ENCODE measurements at places on chromosomes 2 and 18.
A peak's percentile ranks its signal among the peaks of the same experiment; 100 is the strongest.

GRCh38 chr2:5657231-5657630 lies 35.0 kb upstream of the SOX11 start:
- no peak for DNase-seq

GRCh38 chr2:118902266-118903028 lies 39.5 kb upstream of the MARCO start:
- no peak for DNase-seq

- no peak for DNase-seq
Observed at GRCh38 chr2:168198476-168199207, 48.8 kb downstream of the STK39 start.

GRCh38 chr2:48589170-48589767 lies 28.4 kb upstream of the GTF2A1L start:
- peak; percentile 38 for DNase-seq

DNA sequence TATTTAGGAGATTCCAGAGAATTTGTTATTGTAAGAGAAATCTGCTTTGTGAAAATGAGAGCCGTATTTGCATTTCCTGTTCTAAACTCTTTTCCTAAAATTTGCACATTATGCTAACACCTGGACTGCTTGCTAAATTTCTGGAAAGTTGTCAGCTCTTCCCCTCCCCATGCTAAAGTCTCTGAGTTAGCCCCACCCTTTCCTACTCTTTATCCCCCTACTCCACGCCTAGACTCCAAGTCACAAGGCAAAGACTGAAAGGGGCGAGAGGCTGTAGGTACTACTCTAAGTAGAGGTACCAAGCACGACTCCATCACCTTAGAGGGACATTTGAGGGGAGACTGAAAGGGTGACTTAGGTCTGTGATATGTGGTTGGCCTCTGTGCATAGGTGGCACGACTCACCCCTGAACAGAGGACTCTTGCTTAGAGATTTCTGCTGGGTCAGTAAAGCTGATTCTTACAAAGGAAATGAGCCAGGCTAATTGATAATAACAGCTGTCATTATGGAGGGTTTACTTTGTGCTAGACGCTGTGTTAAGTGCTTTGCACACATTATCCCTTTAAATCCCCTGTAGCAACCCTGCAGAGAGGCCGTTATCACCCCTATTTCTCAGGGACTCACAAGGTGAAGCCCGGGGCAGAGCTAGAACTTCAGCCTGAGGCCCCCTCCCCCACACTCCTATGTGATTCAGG lies 373.5 kb downstream of the EN1 start:
- no peak for DNase-seq

GRCh38 chr2:226554701-226555100 lies 244.9 kb downstream of the IRS1 start:
- no peak for DNase-seq

DNA sequence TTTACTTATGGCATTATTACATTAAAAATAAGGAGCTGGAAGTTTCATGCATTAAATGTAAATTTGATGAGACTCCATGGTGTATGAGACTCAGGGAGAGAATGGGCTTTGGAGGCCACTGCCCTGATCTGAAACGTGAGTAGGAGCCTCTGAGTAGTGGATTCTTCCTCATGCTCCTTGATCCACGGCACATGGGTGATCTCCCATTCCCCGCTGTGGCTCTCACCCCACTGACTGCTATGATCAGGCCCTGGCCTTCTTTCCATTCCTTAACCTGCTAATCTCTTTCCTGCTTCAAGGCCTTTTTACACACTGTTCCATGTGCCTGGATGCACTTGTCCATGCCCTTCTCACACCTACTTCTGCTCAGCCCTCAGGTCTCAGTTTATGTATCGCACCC lies 68.4 kb downstream of the SMAD7 start:
- no peak for DNase-seq

- DNase-seq: no peak
Observed at GRCh38 chr2:218878926-218879761, 1.5 kb upstream of the WNT10A start.

DNA sequence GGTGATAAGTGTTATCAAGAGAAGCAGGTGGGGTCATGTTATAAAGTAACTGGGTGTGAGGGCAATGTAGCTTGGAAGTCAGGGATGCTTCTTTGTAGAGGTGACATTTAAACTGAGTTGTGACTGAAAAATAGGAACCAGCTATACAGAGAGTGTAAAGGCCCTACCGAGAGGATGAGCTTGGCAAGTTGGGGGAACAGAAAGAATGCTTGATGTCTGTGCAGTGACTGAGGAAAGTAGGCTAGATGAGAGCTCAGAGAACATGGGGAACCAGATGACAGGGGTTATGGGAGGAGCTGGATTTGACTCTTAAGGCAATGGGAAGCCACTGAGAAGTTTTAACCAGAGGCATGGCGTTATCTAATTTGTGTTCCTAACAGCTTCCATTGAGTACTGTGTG lies 115.3 kb downstream of the DOCK10 start:
- no peak for DNase-seq

GRCh38 chr18:50306944-50307343 lies 19.5 kb upstream of the CXXC1 start:
- DNase-seq: peak; percentile 47

DNA sequence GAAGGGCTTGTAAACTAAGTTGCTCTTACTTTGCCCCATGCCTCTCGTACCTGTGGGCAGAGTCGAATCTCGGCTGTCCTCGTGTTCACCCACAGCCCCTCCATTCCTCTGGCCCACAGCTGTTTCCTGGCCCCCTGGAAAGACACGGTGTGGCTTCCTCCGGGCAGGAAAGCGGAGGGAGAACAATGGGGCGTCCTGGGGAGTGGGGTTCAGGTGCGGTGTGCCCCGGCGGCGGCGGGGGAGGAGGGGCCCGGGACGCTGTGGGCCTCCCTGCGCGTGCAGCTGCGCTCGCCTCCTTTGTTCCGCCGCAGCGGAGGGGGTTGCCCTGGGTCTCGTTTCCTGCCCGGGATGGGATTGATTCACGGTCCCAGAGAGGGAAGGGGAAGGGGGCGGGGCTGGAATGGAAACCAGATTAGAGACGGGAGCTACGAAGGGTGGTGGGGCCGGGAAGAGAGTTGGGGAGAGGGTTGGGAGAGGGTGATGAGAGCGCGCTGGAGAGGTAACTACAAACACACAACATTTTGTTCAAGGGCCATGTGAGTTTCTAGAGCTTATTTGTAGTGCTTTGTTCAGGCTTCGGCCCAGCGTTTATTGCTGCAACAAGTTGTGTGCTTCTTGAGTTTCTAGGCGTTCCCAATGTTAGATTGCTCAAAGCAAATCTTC lies 796 bp downstream of the MYO1B start:
- peak; percentile 70 for DNase-seq

GRCh38 chr2:135985826-135986393 lies 484 bp upstream of the DARS1 start:
- DNase-seq: no peak

GRCh38 chr2:43207553-43208300 lies 18.7 kb downstream of the ZFP36L2 start:
- no peak for DNase-seq

DNA sequence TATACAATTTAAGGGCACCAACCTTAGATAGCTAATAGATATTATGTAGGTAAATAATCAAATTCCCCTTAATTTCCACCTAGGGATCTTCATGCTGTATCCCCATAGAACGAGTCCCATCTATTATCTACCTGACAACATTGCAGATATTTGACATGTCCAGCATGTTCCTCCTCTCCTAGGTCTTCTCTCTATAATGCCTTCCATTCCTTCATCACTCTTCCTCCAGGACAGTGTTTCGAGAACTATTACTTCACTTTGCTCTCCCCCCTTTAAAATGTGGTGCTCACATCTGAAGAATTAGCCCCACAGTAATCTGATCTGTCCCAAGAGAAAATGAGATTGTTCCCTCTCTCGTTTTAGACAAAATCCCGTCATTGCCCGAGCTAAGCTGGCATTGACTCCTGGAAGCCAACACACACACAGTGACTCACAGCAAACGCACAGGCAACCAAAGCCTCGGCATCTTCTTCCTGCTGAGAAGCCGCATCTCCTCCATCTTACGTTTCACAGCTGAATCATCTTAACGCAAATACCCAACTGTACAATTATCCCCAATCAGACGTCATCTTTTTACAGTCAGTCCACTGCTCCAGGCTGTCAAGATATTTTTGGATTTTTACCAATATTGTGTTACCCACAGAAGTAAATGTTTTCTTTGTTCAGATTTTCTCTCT lies 162.9 kb upstream of the AGAP1 start:
- no peak for DNase-seq

GRCh38 chr2:8282858-8283252 lies 399.0 kb upstream of the ID2 start:
- no peak for DNase-seq

DNA sequence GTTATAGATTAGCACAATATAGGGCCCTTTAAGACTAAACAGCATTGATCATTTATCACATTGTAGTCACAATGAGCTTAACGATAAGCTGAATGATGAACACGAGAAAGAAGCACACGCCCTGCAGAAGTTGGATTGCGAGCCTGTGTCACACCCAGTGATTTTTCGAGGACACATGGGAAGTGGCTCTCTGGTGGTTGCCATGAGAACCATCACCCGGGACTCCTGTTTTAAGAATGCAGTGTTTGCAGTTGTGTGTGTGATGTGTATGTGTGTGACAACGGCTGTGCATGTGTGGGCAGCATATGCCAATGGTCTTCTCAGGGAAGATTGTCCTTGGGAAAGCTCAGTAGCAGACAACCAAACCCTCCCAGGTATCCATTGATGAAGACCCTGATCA lies 69.2 kb downstream of the PDCL3 start:
- DNase-seq: no peak

GRCh38 chr2:236577481-236578410 lies 8.1 kb downstream of the ACKR3 start:
- no peak for DNase-seq

DNA sequence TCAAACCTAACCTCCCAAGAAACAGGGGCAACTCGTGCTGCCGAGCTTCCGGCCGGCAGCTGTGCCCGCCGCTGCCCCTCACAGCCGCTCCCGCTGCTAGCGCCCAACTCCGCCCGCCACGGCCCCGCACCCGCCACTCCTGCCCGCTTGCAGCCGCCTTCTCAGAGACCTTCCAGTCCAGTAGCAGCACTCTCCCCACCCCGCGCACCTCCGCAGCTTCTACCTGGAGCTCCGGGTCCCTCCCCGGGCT lies 722 bp upstream of the C2orf15 start:
- no peak for DNase-seq

DNA sequence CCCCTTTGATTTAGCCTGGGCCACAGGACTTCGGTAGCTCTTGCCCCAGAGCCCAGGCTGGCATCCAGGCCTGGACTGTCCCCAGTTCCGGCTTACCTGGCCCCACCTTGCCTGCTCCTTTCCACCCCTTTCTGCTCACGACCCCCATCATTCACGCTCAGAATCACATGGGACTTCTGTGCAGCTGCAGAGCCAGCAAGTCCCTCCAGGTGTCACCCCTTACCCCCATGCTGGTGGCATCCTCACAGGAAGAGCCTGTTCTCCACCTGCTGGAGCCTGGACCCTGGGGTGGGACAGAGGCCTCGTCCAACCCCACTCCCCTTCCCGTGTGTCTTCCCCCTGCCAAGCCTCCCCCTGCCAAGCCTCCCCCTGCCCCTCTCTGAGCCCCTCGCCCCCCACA lies 7.9 kb upstream of the KCNIP3 start:
- no peak for DNase-seq

- DNase-seq: no peak
Observed at GRCh38 chr2:65834771-65835475, 402.5 kb upstream of the SPRED2 start.

DNA sequence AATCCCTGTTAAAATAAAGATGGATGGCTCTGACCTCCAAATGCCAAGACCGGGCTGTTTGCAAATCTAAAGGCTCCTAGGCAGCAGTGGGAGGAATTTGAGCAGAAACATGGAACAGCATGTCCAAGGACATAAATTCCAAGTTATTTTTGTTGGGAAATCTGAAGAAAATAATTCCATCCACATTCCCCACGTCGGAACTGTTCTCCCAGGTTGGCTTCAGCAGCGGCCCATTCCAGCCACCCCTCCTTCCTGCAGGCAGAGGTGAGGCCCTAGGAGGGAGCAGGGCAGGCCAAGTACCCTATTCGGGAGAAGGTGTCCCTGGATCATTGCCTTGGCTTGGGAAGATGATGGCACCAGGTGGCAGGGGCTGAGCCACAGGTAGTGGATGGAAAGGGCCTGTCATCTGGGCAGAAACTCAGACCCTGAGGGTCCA lies 117.1 kb downstream of the CAPN13 start:
- DNase-seq: no peak

- no peak for DNase-seq
Observed at GRCh38 chr2:168457190-168457895, 1.3 kb downstream of the CERS6 start.

GRCh38 chr2:224160917-224161316 lies 121.8 kb upstream of the SERPINE2 start:
- DNase-seq: no peak

GRCh38 chr18:45107425-45107824 lies 426.7 kb downstream of the SETBP1 start:
- DNase-seq: no peak

GRCh38 chr2:80529466-80530165 lies 225.1 kb upstream of the LRRTM1 start:
- DNase-seq: no peak

DNA sequence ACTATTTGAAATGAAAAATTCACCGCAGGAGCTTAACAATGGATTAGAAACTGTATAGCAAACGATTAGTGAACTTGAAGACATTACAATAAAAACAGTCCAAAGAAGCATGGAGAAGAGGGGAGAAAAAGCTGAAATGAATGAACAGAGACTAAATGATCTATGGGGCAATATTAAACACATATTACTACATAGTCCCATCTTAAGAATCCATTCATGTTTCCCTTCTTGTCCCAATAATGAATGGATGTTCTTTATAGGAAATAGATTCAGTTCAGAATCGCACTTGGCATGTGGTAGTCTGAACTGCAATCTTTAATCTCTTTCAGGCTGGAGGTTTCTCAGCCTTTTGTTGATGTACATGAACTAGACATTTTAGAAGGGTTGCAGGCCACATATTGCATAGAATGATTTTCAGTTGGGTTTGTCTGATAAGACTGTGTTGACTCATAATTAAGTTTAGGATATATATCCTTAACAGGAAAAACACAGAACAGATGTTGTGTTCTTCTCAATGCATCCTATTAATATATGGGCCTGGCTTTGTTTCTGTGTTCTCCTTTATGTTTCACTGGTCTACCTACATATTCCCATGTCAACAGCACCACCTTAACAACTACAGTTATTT lies 27.9 kb downstream of the CCDC88A start:
- no peak for DNase-seq

- DNase-seq: no peak
Observed at GRCh38 chr2:143083636-143084035, 45.6 kb upstream of the ARHGAP15 start.

- no peak for DNase-seq
Observed at GRCh38 chr18:55706898-55707297, 118.9 kb upstream of the TCF4 start.

Data from SW480 (cell line).